Stimulated activated CD4-positive, alpha-beta T cell treated with anti-CD3 and anti-CD28 coated beads, Interleukin-1b, Interleukin-23, amount 100 ng/mL, for 48 hours (primary cell): ENCODE measurements at places on chromosomes 2 and 18.

GRCh38 chr2:8877894-8878293 is 40.5 kb upstream of the KIDINS220 start:
- DNase-seq: no peak

GRCh38 chr18:79411614-79412526 is 16.1 kb downstream of the NFATC1 start:
- DNase-seq: no peak

- no peak for DNase-seq
These were observed 16.9 kb downstream of the TGIF1 start for GRCh38 chr18:3466872-3467271.

- no peak for DNase-seq
These were observed 63.2 kb downstream of the DLGAP1 start for GRCh38 chr18:4391859-4392258.

- no peak for DNase-seq
These were observed 100.6 kb downstream of the MSH2 start for GRCh38 chr2:47503481-47504070.

DNA sequence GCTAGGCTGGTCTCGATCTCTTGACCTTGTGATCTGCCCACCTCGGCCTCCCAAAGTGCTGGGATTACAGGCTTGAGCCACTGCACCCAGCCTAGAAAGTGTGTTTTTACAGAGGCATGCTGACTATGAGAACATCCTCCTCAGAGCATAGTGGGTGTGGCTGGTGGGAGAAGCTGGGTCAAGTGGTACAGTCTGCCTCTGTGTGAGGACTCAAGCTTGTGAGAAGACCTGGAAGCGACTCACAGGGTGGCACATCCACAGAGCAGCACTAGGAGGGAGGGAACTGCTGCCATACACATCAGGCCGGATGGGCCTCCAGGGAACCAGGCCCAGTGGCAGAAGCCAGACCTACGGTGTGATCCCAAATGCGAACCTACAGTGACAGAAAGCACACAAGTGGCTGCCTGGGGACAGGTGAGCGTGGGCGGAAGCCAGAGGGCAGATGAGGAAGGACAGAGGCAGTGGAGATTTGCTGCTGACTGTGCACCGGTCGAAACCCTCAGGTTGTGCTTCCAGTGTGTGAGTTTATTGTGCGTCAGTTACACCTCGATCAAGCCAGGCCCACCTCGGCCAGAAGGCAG is 8.9 kb downstream of the ARHGEF4 start:
- no peak for DNase-seq

DNA sequence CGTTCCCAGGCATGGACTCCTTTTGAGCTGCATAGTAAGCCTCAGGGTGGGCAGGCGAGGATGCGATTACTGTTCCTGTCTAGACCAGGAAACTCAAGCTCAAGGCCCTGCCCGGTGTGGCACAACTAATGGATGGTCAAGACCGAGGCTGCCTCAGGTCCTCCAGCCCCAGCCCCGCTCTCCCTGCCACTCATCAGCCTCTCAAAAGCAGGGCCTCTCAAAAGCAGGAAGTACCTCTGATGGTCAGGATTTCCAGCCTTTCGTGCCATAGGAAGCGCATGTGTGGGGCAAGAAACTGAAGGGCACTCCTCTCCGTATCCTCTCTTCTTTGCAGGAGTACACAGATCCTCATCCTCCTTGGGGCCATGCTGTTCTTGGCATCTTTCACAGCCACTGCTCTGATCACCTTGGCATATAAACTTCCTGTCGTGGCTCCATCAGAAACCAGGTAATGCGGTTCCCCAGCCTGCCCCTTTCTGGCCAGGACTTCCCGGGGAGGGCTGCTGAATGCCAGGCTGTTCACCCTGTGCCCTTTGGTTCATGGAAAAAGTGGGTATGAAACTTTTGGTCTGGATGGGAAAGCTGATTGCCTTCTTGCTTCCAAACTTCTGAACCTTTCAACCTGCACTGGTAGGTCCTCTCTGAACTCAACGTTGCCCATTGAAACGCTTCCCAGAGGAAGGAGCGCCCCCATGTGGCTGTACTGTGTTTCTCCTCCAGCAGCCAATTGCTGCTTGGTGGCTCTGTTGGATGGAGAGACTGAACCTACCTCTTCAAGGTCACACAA is 82.8 kb upstream of the SEC11C start:
- no peak for DNase-seq

DNA sequence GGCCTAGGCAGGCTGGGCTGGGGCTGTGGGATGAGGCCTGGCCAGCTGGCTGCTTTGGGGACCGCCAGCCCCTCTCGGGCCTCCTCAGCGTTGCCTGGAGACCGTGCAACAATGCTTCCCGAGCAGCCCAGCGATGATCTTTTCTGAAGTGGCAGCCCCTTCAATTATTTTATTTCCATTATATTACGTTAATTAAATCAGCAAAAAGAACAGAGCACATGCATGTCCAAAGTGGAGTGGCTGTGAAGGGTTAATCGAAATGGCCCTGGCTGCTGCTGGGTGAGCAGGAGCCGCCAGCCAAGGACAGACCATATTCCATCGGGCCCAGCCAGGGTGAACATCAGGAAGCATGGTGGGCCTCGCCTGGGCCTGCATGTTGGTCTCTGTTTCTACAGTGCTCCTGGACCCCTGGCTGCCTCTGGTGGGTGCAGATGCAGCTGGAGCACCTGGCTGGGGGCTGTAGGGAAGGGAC is 245.5 kb downstream of the MYCN start:
- DNase-seq: no peak

DNA sequence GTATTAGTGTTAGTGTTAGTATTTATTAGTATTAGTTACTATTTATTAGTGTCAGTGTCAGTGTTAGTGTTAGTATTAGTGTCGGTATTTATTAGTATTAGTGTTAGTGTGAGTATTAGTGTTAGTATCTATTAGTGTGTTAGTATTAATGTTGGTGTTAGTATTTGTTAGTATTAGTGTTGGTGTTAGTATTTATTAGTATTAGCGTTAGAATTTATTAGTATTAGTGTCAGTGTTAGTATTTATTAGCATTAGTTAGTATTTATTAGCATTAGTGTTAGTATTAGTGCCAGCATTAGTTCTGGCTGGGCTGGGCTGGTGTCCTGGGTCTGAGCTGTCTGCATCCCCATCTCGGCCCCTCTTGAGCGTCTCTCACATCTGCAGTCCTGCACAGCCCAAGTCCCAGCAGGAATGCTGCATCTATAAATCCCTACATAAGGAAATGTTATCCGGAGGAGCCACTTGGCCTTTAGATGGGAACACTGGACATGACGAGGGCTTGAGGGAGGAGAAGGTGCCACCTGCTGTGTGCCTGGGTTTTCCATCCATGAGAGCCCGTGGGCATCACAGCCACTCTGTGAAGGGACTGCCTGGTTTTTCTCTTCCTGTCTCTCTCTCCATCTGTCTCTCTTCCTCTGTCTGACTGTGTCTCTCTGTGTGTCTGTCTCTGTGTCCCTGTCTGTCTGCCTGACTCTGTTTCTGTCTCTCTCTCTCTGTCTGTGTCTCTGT is 33.6 kb downstream of the TWIST2 start:
- DNase-seq: no peak

DNA sequence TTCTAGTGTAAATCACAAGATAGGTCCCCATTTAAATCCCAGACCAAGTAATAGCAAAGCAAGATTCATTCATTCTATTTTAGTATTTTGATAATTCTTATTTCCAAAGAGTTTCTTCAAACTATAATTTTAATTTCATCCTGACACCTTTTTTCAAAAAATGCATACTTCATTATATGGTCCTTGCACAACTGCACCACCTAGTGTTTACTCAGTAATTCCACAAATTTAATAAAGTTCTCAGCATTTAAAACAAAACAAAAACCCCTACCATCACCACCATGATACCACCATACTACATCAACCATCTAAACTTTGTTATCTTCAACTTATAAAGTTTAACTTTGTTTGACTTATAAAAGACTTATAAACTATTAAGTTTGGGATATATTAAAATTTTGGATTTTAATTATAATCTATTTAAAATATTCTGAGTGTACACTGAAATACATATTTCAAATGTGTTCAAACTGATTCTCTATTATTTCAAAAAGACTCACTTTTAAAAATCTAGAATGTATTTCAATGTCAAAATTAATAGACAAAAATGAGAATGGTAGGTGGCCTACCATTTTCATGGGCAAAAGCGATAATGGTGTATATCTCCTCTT is 44.2 kb downstream of the WDPCP start:
- no peak for DNase-seq

DNA sequence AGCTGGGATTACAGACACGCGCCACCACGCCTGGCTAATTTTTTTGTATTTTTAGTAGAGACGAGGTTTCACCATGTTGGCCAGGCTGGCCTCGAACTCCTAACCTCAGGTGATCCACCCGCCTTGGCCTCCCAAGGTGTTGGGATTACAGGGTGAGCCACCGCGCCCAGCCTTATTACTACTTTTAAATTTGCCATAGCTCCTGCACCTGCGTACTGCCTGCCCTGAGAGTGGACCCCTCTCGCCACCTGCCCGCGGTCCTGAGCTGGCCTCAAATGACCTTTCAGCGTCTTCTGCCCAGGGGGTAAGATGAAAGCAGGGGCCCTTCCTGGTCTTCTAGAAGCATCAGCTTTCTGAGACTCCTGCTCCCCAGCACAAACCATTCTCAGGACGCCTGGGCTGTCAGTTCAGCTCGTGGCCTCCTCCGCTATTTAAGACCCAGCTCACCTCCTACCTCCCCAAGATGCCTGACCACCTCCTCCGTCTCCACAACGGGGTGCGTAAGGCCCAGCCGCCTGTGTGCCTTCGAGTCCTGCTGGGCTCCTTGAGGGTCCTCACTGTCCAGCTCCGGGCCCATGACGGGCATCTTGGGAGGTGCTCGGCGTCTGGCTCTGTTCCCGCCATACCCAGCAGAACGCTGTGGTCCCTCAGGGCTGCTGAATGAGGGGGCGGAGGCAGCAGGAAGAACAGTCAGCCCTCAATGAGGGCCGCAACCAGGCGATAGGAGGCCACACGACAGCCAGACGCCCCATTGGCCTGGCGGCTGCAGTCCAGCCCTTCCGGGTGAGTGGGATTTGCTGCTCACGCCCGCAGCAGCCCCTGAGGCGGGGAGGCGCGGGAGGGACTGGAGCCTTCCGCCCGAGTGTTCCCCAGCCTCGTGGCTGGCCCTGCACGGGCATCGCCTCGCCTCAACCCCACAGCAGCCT is 266.6 kb downstream of the TFCP2L1 start:
- no peak for DNase-seq

DNA sequence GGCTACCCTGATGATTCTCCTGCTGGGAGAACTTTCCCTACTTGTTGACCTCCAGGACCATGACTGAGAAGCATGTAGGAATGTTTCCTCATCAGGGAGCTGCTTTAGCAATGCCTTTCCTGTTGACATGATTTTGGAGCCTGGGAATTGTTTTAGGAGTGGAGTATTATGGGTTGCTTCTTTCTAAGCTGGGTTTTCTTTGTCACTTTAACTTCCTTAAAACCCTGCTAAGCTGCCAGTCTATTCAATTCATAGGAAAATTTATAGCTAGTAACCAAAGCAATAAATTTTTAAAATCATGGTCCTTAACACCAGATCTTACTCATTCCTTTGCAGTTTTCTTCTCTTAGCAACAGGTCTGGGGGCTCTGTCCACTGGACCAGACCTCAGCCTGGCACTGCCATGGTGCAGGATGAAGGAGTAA is 125.6 kb upstream of the TACR1 start:
- no peak for DNase-seq

- DNase-seq: peak; percentile 36
These were observed 92.1 kb downstream of the TMEM18 start for GRCh38 chr2:584863-585823.

DNA sequence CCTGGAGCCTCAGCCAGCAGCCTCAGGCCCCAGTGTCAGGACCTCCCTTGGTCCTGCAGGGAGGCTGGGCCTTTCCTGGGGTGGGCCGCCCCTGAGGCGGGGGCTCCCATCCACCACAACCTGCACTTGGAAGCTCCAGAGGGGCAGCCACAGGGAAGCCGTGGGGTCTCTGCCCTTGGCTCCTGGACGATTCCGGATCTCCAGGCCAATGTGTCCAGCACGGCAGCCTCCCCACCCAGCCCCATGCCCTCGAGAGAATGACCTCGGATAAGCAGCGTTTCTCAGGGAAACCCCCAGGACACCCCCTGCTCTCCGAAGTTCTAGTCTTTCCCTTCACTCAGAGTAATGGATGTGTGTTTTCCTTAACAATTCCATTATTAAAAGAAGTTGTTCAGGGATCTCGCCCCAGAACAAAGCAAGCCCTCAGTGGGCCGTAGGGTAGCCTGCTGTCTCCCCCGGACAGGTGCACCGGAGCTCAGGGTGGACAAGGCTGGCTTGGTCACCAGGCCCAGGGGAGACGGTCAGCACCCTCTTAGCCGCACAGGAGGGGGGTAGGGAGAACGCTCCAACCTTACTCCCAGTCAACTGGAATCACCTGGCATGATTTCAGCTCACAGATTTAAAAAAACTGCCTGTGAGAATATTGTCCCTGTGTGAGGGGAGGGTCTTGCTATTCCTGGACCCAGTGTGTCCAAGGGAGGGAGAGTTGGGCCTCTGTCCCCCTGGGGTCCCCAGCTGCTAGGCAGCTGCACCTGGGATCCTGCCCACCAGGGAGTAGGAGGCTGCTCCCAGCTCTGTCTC is 72.2 kb upstream of the OTOS start:
- no peak for DNase-seq

- DNase-seq: no peak
These were observed 248.5 kb upstream of the RAB6C start for GRCh38 chr2:129730979-129731378.

GRCh38 chr2:182088681-182089320 is 103.1 kb downstream of the PPP1R1C start:
- no peak for DNase-seq

DNA sequence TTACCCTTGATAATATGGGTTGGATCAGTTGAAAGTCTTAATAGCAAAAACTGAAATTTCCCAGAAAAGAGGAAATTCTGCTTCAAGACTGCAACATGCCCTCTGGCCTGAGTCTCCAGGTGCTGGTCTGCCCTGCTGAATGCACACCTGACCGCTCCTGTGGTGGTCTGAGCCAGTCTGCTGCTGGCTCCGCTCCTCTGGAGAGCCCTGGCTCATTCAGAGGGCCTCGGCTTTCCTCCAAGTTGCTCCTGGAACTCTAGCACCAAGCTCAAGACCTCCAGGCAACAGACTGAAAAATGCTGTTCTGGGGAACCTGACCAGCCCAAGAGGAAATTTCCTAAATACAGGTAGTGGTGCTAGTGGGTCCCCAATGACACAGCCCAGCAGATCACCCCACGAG is 64.8 kb downstream of the DIPK1C start:
- DNase-seq: no peak

- DNase-seq: no peak
These were observed 147.8 kb downstream of the VAPA start for GRCh38 chr18:10061566-10062140.

- no peak for DNase-seq
These were observed 275.4 kb upstream of the HS6ST1 start for GRCh38 chr2:128593879-128594650.

- DNase-seq: no peak
These were observed 132.2 kb upstream of the RASGRP3 start for GRCh38 chr2:33344230-33344629.

- no peak for DNase-seq
These were observed 7.1 kb downstream of the RNF125 start for GRCh38 chr18:32025744-32026143.
